ENCODE measurements at places on chromosomes 16 and 17.

- DNase-seq: no peak
These were observed 11.6 kb upstream of the CES4A start for GRCh38 chr16:66976746-66977145.

DNA sequence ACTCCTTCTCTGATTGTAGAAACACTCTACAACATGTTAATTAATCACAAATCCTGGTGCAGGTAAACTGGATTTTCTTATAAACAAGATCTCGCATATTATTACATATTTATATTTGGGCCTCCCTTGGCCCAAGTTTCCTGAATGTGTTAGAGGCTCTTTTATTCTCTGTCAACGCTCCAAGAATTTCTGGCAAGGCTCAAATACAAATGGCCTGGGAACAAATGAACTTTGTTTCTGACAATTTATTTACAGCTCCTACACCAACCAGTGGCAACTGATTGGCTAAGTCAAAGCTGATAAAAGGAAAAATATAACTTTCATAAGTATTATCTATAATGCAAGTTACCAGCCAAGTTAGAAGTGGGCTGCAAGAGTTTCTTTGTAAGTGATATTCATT lies 64.9 kb upstream of the CORO6 start:
- no peak for DNase-seq

GRCh38 chr17:41009301-41009760 lies 403 bp upstream of the KRTAP3-1 start:
- DNase-seq: no peak

GRCh38 chr17:72025113-72025512 lies 95.7 kb upstream of the SOX9 start:
- no peak for DNase-seq

DNA sequence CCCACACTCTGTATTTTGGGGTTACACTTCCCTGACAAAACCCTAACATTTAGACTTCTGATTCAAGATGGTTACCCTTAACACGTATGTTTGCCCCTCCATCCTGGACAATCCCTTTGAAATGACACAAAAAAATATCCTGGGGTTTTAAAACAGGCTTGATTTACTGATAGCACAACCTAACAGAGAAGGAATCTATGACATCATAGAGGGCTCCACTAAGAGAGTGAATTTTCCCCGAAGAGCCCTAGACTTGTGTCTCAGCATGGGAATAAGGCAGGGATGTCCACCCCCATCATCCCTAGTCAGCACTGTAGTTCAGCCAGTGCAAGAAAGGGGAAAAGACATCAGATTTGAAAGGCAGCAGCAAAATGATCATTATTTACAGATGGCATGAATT lies 15.8 kb upstream of the SRCIN1 start:
- no peak for DNase-seq
